NCI-H2171 treated with DMSO at 0.1 percent for 48 hours (cell line): ENCODE measurements at places on chromosomes 2 and 18.
A peak's percentile ranks its signal among the peaks of the same experiment; 100 is the strongest.

GRCh38 chr2:106140913-106141312 lies 53.2 kb downstream of the UXS1 start:
- peak; percentile 2 for DNase-seq

- DNase-seq = no peak
Measured at GRCh38 chr2:223598994-223599639, 3.0 kb downstream of the SCG2 start.

DNA sequence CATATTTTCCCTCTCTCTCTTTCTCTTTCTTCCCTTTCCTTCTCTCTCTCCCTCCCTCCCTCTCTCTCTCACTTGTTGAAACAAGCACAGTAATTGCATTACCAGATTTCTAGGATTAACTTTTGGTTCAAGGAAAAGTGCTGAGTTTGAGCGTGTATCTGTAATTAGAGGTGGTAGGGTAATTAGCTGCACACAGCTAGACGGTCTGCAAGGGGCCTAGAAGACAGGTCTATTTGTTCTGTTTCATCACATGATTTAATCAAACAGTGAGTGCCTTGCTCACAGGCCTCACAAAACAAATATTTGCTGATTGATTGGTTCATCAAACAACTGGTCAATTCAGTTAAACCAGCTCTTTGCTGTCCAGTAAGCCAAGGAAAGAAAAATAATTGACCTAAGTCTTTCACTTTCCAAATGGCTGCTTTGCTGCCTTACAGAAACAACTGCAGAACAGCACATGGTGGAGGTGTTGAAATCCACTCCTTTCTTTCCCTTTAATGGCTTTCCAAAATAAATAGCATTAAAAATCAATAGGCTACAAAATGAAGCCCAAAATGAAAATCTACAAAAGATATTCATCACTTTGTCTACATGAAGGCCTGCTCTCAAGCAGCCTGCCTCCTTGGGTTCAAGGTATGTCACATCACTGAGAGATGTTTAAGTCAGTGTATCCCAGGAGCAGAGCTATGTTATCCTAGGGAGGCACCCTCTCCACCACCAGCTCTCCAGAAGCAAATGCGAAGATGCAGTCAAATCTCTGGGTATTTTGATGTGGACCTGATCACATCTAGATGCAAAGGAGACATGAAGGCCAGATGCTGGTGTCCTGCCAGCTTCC lies 264.4 kb upstream of the SIX2 start:
- DNase-seq = no peak

GRCh38 chr18:57519668-57520424 lies 66.7 kb downstream of the FECH start:
- no peak for DNase-seq

DNA sequence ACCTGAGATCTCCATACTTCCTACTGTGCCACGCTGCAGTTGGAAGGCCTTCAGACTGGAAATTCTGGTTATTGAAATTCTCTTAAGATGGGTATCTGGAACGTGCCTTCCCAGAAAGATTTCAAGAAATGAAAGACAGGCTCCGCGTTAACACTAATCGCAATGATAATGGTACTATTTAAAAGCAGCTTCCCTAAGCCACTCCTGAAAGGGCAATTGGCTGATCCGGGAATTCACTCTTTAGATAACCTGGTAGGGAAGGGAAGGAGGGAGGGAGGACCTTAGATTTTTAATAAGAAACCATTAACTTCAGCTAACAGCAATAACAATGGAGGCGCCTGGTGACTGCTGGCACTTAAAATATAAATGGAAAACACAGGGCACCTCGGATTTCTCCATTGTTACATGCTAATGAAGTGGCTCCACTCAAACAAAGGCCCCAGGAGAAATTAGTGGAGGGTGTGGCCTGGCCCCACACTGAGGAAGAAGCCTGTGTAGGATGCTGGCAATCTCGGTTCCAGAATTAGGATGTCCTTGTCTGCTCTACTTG lies 22.5 kb upstream of the MTA3 start:
- no peak for DNase-seq

GRCh38 chr2:239883326-239884050 lies 141.7 kb downstream of the NDUFA10 start:
- no peak for DNase-seq

DNA sequence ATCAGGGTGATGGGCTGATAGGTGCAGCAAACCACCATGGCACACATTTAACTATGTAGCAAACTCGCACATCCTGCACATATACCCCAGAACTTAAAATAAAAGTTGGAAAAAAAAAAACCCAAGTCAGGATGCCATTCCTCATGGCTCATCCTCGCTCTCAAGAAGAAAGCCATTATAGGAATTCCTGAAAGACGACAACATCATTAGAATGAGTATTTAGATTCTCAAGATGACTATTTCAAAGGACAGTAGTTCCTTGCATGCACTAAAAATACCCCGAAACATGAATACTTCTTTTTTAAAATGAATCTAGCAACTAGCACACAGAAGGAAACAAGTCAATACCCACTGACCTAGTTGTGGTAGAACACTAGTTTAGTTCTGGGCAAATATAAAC lies 285.8 kb upstream of the REV1 start:
- no peak for DNase-seq

GRCh38 chr18:22974707-22975106 lies 41.6 kb downstream of the RBBP8 start:
- DNase-seq = no peak

- DNase-seq = no peak
Measured at GRCh38 chr2:7725850-7726242, 808.6 kb downstream of the RNF144A start.

GRCh38 chr2:239826786-239827522 lies 198.2 kb downstream of the NDUFA10 start:
- DNase-seq = no peak

DNA sequence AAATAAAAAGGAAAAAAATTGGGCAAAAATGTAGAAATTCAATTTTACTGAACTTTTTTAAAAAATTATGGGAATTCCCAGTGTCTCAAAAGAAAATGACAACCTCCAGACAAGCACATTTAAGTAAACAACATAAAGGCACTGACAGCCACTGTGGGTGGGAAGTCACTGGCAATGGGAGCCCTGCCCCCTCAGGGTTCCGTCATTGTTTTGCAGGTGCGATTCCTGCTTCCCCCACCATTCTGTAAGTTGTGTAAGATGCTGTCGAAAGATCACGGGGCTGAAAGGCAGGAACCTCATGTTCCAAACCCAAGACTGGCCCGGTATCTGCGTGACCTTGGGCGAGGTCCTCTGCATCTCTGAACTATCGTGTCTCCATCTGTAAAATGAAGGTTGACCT lies 15.8 kb upstream of the ASPRV1 start:
- DNase-seq = no peak

GRCh38 chr2:141317986-141318385 lies 812.8 kb downstream of the LRP1B start:
- no peak for DNase-seq

DNA sequence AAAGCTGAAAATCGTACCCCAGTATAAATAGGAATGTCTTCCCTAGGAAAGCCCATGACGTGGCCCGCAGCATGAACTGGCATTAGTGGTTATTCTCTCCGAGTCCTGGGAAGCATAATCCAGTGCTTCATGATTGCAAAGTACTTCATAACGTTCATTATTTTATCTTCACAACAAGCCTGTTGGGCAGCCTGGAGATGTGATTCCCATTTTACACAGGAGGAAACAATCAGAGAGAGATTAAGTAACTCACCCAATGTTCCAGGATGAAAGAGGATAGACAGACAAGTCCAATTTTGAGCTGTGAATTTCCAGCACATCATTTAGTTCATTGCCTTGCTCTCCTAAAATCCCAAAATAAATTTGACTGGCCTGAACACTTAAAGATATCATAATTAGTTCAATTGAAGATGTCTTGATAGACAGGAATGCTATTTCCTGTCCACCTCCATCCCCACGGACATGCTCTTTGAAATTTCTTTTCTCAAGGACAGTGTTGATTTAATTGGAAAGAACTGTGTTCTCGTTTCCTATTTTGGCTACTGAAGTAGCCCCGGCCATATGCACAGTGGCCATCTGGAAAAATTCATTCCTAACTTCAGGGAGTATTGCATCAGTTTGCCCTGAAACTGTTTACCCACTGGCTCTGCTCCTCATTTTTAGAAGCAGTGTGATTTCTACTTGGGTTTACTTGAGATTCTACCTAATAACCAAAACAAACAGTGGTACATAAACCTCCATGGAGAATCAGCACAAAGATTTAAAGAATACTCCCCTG lies 93.9 kb downstream of the VWC2L start:
- DNase-seq = no peak

- DNase-seq = peak; percentile 66
Measured at GRCh38 chr2:63842149-63843061, 709 bp downstream of the UGP2 start.

DNA sequence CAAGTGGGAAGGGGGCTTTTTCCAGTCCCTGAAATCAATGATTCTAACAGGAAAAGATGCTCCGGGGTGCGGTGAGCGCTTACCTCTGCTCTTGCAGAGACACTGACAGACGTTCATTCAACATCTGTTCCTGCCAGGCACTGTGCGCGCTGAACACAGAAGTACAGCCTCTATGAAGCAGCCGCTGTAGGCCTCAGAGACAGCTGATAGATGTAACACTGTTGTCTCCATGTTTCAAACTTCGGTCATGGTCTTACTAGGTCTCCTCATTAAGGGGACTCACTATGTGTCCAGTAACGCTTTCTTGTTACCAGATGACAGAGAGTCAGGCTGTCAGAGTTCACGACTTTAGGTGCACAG lies 649 bp upstream of the CLIP4 start:
- peak; percentile 85 for DNase-seq

GRCh38 chr2:140737006-140737405 lies 1393.8 kb downstream of the LRP1B start:
- no peak for DNase-seq

- DNase-seq = no peak
Measured at GRCh38 chr2:2166881-2167280, 164.2 kb downstream of the MYT1L start.

- DNase-seq = no peak
Measured at GRCh38 chr2:234472155-234472554, 24.7 kb downstream of the ARL4C start.

- no peak for DNase-seq
Measured at GRCh38 chr2:177328056-177328455, 63.5 kb upstream of the NFE2L2 start.

GRCh38 chr2:226701052-226701451 lies 98.6 kb downstream of the IRS1 start:
- DNase-seq = no peak

DNA sequence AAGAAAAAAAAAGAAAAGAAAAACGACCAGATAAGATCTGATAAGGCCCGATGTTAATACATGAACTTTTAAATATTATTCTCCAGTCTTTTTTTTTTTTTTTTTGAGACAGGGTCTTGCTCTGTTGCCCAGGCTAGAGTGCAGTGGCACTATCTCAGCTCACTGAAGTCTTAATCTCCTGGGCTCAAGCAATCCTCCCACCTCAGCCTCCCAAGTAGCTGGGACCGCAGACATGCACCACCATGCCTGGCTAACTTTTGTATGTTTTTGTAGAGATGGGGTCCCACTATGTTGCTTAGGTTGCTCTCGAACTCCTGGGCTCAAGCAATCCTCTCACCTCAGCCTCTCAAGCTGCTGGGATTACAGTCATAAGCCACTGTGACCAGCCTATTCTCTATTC lies 1.6 kb downstream of the ABCG5 start:
- DNase-seq = no peak

DNA sequence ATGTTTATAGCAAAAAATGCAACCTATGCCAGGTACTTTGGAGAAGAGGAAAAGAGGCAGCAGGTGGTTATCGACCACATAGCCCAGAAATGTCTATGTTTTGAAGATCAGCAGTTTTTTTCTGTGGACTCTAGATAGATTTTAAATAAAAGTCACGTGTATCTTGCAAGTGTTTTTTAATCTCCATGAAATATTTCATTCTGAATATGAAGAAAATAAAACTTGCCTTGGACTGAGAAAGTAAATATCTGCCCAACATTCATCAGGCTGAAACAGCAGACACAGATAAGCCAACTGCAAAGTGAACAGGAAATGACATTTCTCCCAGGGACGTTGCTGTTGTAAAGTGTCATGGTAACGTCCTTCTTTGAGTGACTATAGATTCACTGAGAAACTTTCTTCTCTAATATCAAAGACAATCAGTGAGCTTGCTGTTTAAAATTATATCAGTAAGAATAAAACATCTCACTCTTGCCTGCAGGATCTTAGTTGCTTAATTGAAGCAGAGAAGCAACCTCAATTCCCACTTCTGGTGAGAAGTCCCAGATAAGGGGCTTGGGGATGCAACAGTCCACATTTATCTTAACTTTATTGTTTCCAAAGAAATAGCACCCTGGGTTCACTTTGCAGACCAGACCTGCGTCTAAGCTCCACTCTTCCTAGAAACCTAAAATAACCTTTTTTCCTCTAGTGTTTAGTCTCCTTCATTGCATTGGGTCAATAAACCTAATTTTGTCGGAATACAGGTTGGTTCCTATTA lies 6.3 kb downstream of the MYOM1 start:
- no peak for DNase-seq

DNA sequence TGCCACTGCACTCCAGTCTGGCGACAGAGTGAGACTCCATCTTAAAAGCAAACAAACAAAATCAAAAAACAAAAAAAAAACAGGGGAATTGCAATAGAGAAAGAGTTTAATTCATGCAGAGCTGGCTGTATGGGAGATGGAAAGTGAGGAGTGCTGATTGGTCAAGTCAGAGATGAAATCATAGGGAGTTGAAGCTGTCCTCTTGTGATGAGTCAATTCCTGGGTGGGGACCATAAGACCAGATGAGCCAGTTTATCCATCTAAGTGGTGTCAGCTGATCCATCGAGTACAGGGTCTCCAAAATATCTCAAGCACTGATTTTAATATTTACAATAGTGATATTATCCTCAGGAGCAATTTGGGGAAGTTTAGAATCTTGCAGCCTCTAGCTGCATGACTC lies 45.3 kb downstream of the FRZB start:
- DNase-seq = no peak

DNA sequence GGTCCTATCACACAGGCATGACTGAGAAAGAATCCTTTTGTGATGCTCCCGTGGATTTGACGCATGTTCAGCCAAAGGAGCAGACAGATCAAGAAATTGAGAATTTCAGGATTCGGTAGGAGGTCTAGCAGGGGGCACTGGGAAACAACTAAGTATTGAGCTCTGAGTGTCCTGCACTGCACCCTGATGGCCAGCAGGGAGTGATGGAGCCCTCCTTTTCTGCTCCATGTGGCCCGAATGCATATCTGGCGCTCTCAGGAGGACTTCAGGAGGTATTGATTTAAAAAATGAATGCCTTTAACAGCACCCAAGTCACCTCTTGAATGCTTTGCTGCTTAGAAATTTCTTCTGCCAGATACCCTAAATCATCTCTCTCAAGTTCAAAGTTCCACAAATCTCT lies 58.0 kb downstream of the ZNF519 start:
- DNase-seq = no peak

GRCh38 chr18:7023063-7023580 lies 94.5 kb downstream of the LAMA1 start:
- DNase-seq = no peak

GRCh38 chr2:233822101-233822771 lies 32.1 kb downstream of the HJURP start:
- no peak for DNase-seq
